ENCODE measurements at places on chromosomes 6 and 20.

DNA sequence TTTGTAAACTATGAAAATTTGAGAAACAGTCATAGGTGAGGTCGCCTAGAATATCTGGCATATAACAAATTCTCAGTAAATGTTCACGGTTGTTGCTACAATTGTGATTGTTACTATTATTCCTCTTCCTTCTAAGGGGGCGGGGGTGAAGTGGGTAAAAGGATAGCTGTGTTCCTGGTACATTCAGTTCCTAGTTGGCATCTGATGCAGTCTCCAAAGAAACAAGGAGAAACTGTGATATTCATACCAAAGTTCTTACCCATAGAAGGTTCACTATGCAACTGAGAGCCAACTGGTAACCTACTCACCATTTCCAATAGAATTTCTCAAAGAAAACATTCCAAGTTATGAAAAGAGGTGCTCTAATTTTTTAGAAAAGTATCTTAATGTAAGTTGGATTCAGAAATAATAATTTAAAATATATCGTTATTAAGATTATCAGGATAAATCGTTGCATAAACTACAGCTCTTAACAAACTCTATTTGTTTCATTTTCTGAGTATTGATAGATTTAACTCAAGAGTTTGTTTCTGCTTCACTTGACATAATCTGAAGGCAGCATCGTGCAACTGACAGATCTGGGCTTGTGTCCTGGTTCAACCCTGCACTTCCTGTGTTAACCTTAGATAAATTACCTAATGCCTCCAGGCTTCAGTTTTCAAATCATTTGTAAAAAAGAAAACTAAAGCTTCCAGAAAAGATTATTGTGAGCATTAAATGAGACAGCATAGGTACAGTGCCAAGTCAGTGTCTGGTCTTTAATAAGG, 13.3 kb upstream of the MAP7 start:
- DNase-seq: no peak

- no peak for DNase-seq
Measured at GRCh38 chr6:5095236-5095635, 10.1 kb downstream of the PPP1R3G start.

GRCh38 chr20:17679941-17680835, 1.9 kb downstream of the RRBP1 start:
- no peak for DNase-seq

- DNase-seq: no peak
Measured at GRCh38 chr20:12882832-12883506, 125.8 kb upstream of the SPTLC3 start.

- DNase-seq: no peak
Measured at GRCh38 chr20:57769756-57770155, 59.9 kb upstream of the PMEPA1 start.

DNA sequence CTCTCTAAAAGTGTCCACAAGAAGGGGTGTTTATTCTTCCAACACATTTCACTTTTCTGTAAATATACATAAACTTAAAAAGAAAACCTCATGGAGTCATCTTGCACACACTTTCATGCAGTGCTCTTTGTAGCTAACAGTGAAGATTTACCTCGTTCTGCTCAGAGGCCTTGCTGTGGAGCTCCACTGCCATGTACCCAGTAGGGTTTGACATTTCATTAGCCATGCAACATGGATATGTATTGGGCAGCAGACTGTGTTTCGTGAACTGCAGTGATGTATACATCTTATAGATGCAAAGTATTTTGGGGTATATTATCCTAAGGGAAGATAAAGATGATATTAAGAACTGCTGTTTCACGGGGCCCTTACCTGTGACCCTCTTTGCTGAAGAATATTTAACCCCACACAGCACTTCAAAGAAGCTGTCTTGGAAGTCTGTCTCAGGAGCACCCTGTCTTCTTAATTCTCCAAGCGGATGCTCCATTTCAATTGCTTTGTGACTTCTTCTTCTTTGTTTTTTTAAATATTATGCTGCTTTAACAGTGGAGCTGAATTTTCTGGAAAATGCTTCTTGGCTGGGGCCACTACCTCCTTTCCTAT, 17.9 kb downstream of the IRF4 start:
- no peak for DNase-seq

DNA sequence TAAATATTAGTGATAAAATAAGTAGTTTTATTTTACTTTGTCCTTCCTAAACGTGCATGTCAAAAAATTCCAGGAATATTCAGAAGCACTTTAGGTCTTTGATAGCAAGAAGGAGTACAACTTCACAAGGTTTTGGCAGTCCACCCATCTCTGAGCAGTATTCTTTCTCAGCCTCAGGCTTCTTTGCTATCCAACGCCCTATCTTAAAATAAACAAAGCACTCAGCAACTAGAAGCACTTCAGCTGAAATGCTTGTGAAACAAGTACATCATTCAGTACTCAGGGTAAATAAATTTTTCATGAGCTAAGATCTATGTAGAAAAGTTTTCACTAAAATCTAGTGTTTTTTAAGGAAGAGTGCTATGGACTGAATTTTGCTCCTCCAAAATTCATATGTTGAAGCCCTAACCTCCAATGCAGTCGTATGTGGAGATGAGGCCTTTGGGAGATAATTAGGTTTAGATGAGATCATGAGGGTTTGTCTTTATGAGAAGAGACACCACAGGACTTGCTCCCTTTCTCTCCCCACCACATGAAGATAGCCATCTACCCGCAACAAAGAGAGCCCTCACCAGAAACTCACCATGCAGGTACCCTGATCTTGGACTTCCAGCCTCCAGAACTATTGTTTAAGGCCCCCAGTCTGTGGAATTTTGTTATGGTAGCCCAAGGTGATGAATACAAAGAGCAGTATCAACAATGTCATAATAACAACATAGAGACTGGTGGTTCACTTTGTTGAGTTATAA, 539.1 kb downstream of the TFAP2A start:
- DNase-seq: no peak

DNA sequence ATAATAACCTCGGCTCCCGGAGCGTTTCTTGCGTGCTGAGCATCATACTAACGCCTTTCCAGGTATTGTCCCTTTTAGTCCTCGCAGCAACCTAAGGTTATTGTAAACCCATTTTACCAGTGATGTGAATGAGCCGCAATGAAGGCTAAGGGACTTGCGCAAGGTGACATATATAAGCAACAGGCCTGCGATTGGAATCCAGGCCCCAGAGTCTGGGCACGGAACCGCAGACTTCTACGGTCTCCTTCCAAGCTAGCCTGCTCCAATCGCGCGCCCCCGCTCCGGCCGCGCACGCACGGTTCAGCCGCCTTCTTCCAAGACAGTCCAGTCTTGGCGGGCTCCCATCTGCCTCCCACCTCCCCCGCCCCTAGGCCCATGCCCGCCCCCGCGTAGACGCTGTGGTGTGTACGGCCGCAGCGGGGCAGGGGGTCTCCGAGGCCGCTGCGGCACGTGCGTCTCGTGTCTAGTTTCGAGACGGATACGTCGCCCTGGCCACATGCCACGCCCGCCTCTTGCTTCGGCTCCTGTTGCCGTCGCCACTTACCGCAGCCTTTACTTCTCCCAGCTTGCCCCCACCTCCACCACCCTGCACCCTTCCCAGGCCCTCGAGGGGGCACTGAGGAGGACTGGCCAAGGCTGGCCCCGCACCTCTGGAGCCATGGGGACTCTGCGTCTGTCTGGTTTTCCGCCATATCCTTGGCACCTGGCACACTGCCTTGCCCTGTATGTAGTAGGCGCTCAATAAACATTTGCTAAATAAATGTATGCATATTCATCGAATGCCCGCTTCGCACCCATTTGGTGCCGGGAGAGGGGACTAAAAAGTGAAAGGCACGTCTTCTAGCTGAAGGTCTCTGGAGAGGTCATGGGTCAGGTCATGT, 855 bp upstream of the GFOD1 start:
- no peak for DNase-seq

DNA sequence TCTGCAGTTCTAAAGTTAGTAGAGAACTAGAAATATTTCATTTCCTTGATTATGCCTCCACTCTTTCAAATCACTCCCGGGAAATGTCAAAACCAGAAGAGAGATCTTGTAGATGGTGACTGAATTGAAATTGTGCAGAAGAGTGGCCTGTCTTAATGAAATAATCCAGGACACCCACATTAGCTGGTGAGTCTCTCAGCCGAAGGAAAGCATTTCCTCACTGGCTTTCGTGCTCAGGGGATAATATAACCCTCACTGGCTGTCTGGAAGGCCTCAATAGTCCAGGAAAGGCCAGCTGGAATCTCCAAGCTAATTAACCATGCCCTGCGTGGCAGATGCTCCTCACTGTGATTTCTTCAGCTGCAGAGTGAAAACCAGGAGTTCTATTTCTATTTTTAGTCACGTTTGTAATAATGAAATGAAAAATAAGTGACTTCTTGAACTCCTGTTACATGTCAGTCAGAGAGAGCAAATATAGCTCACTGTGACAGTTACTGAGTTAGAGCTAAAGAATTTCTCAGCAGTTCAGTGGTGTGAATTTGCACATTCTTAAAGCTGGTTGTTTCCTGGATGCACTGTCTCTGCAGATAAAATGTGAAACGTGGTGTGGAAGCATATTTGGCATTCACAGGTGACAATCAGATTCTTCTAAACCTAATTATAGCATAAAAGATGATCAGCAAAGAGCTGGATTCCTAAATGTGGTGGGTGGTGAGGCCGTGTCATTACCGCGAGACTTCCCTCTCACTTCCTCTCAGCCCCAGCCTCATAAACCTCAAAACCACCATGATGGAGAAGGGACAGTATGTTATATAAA, 211.7 kb downstream of the LMBRD1 start:
- no peak for DNase-seq

- no peak for DNase-seq
Measured at GRCh38 chr6:122717350-122717749, 62.2 kb upstream of the FABP7 start.

DNA sequence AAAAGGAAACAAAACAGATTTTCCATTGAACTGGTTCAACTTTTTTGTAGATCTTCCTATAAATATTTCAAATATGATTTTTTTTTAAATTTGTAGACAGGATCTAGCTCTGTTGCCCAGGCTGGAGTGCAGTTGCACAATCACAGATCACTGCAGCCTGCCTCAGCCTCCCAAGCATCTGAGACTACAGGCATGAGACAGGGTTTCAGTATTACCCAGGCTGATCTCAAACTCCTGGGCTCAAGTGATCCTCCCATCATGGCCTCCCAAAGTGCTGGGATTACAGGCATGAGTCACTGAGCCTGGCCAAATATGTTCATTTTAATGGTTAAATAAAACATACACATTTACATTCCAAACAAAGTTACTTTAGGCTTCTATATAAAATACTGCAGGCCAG, 33.6 kb downstream of the SAMHD1 start:
- DNase-seq: no peak

DNA sequence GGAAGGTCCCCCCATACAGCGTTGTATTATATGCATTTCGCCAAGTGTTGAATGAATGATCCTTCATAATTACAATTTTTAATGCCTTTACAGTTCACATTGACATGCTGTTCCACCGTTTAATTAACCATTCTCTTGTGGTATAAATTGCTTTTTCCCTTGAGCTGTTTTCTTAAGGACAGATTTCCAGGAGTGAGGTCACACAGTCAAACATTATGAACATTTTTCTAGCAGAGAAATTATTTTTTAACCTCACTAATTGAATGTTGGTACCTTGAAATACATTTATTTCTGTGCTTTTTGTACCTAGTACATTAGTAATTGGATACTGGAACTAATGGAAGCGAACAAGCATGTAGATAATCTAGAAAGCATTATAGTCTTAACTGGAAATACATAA, 76.7 kb upstream of the C20orf144 start:
- DNase-seq: no peak

- no peak for DNase-seq
Measured at GRCh38 chr6:154604119-154604518, 93.6 kb upstream of the CNKSR3 start.

GRCh38 chr6:129875610-129876520, 14.8 kb upstream of the TMEM244 start:
- no peak for DNase-seq

GRCh38 chr6:144756469-144756868, 471.3 kb downstream of the UTRN start:
- no peak for DNase-seq

DNA sequence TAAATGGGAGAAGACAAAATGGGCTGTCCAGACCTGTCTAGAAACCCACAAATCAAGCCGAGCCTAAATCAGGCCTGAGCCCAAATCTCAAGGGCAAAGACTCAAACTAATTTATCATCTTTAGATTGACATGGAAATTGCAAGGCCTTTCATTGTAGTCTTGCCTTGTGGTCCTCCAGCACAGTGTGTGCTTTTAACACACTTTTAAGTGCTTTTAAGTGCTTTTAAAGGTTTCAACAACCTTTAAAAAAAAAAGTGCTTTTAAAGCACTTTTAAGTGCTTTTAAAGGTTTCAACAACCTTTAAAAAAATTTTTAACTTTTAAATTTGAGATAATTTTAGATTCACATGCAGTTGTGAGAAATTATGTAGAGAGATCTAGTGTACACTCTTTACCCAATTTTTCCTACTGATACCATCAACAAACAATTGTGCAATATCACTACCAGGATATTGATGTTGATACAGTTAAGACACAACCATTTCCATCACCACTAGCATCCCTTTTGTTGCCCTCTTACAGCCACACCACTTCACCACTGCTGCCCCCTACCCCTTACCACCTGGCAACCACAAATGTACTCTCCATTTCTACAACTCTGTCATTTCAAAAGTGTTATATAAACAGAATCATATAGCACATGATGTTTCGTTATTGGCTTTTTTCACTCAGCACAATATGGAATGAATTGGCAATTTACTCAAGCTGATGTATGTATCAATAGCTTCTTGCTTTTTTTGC, 23.1 kb upstream of the DCBLD1 start:
- no peak for DNase-seq

- DNase-seq: no peak
Measured at GRCh38 chr6:99216959-99217358, 132.5 kb downstream of the FAXC start.

- no peak for DNase-seq
Measured at GRCh38 chr20:17875981-17876385, 92.6 kb downstream of the SNX5 start.

GRCh38 chr6:25407431-25407830, 128.3 kb downstream of the CARMIL1 start:
- DNase-seq: no peak

DNA sequence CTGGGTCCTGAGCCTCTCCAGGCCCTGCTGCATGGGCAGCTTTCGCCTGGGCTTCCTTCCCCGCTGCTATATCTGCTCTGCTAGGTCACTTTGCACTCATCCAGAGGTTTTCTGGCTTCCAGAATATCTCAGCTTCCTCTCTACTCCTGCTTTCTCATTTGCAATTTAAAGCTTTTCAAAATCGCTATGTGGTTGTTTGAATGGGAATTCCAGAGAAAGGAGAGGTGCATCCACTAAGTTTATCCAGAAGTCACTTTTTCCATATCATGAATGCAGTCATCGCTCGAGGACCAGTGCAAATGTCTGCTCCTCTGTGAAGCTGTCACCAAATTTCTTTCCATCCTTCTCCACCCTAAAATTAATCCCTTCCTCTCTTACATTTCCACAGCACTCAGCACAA, 61.2 kb downstream of the SOD2 start:
- no peak for DNase-seq

GRCh38 chr20:62027116-62027515, 38.6 kb downstream of the TAF4 start:
- DNase-seq: no peak
